ENCODE measurements at places on chromosomes 1 and 21. TPM values are rescaled to one million over a fixed set of nuclear protein-coding genes. Genes with fewer than 3 reads are reported as not detected.
A peak's percentile ranks its signal among the peaks of the same experiment; 100 is the strongest.

GRCh38 chr1:93753791-93754763 is 72.4 kb upstream of the BCAR3 start:
- DNase-seq = peak; percentile 72

GRCh38 chr1:83516369-83516768 is 482.6 kb downstream of the TTLL7 start:
- DNase-seq = no peak

The GOLT1A gene
- not detected for total RNA-seq

The HPCAL4 gene
- total RNA-seq = not detected

Measured in dermis microvascular lymphatic vessel endothelial cell (primary cell).